ENCODE measurements at places on chromosomes 6 and 20.
A peak's percentile ranks its signal among the peaks of the same experiment; 100 is the strongest.

DNA sequence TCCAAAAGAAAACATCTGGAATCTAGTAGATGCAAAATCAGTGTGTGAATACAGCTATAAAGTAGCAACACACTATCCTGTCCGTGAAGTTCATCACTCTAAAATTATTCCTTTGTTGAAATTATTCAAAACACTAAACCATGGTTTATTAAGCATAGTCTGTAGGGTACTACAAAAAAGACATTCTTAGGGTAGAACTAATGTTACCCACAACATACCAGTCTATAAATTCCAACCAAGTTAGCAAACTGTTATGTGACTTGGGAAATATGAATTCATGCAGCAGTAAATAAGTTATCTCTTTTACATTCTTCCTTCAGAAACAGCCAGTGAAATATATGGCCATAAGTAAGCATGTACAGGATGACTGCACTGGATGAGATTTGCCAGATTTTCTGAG lies 580.3 kb upstream of the ADGRB3 start:
- DNase-seq: no peak

DNA sequence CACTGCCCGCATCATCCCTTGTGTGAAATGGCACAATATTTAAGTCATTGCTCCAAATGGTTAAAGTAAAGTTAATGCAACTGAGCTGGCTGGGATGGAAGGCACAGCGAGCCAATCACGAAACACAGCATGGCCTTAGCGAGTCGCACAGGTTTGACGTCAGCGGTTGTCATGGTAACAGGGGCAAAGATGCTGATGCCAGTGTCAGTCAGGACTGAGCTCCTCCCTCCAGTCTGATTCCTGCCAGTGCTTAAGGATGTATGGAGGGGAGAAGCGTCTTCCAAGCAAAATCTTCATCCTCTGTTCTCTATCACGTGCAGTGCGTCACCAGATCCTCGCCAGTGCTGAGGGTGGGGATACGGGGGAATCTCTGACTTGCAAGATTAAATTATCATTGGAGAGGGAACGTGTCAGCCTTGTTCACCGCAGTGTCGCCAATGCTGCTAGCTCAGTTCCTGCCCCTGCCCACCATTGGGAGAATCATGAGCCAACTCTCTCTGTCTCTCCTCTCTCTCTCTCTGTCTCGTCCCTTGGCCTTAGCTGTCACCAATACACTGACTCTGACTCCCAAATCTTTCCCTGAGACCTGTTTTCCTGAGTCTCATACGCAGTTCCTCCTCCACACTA lies 24.5 kb downstream of the TSPYL4 start:
- no peak for DNase-seq

DNA sequence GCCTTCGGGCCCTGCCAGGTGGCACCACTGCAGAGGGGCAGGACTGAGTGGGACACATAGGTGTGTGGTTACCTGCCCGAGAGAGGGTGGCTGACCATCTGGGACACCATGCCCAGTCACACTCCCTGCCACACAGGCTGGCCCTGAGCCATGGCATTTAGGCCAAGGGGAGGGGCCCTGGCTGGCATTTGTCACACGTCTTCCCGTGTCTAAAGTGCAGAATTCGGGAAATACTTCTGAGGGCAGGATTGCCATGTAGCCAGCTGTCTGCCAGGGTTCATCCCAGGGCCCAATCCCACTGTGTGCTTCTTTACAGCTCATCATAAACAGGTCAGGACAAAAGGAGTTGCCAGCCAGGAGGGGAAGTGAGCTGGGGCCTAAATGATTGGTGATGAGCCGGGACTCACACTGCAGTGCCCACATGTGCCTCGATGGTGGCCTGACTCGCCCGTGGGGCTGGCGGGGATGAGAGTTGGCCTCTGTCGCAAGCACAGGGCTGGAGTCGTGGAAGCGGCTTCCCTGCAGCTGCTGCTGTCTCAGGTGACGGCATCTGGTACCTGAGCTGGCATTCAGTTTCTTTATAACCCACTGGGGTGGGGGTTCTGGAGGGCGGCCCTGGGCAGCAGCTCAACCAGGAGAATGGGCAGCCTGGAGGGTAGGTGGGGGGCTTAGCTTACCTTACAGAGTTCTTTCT lies 5.9 kb upstream of the UNC93A start:
- DNase-seq: no peak

DNA sequence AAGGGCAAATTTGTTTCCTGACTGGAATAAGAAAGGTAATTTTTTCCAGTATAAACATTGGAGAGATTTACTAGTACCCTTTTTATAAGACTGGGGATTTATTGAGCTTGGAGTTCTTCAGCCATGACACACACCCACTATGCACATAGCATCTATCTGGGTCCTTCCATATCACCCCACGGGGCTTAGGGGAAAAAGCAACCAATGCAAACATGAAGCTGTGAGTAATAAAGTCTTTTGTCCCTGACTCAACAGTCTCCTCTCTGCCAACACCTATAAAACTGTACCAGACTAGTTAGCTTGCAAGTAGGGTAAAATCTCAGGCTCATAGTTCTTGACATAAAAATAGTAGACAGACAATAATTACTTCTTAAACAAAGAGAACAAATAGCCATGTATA lies 23.4 kb downstream of the COL21A1 start:
- DNase-seq: no peak

GRCh38 chr6:164315376-164315775 lies 900.9 kb downstream of the QKI start:
- no peak for DNase-seq

DNA sequence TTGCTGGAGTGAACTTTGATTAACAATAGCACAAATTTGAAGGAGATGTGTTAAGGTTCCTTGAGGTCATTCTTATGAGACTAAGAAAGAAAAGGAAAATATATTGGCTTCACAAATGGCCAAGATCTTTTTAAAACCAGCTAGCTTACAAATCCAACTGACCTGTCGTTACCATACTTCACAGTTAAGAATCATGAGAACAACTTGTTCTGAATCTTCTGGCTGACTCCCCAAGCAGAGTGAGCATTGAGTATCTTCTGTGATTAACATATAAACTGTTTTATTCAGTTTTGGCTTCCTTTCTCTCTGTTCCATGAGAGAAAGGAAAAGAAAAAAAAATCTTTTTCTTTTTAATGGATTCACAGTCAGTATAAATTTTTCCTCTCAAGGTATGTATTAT lies 277.1 kb downstream of the KHDC1L start:
- DNase-seq: no peak

DNA sequence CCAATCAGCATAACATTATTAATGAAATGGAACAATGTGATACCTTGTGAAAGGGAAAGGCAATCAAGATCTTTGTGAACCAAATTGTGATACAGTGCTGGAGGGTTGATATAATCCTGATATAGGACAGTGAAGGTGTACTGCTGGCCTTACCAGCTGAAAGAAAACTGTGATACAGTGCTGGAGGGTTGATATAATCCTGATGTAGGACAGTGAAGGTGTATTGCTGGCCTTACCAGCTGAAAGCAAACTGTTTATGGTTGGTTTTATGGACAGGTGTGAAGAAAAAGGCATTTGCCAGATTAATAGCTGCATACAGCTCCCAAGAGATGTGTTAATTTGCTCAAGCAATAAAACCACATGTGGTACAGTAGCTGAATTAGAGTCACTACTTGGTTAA lies 73.9 kb downstream of the MRAP2 start:
- DNase-seq: no peak

- DNase-seq: no peak
Observed at GRCh38 chr6:45387236-45387635, 9.5 kb upstream of the SUPT3H start.

- no peak for DNase-seq
Observed at GRCh38 chr6:43904311-43905123, 134.5 kb downstream of the VEGFA start.

DNA sequence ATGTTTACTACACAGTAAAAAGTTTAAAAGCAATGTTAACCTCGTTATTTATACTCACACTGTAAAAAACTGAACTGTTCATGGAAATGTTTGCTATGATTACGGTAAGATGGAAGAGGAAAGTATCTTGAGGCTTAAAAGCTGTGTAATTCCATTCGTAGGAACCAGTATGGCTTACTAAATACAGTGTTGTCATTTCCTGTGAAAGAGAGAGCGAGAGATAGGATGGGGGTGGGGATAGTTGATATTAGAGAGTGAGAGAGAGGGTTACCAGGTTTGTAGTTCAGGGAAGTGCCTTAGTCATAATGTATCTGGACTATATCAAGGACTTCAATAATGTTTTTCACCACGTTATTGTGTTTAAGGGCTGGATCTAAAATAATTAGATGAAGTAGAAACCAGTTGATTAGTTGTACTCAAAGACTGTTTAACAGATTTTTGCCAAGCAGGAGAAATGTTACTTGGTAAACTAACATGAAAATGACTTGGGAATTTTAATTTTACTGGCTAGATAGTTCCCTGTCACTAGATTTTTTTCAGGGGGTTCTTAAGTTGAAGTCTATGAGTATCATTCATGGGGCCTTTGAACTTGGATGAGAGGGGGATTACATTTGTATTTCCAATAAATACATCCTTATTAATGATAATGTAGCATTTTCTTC lies 30.4 kb downstream of the AFDN start:
- no peak for DNase-seq

DNA sequence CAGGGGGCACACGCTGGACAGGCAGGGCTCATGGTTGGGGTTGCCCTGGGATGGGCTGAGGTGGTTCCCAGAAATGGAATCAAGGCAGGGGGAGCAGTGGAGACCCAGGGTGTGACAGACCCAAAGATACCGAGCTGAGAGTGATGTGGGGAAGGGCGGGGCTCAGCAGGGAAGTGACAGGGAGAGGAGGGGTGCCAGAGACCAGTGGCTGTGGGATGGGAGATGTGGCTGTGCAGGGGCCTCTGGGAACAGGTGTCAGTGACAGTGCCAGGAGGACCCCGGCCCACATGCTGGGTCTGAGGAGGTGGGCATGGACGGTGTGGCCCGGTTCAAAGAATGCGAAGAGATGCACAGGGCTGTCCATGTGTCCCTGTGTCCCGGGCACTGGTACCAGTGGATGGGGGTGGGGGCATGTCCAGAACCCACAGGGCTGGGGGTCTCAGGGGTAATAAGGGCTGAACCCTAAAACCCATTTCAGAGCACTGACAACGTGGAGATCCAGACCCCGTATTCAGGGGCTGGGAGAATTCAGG lies 1.0 kb downstream of the CABLES2 start:
- DNase-seq: no peak

- DNase-seq: no peak
Observed at GRCh38 chr6:13030396-13030795, 297.9 kb downstream of the TBC1D7 start.

DNA sequence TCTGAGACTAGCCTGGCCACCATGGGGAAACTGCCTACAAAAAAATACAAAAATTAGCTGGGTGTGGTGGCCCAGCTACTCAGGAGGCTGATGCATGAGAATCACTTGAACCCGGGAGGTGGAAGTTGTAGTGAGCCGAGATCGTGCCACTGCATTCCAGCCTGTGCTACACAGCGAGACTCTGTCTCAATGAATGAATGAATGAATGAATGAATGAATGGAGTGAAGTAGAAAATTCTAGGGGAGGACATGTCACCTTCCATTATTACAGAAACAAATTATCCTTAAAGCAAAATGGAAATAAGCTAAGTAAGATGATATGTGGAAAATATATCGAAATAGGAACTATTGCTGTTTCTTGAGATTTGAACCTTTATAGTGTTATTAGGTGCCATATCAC lies 2.9 kb upstream of the PNISR start:
- no peak for DNase-seq

DNA sequence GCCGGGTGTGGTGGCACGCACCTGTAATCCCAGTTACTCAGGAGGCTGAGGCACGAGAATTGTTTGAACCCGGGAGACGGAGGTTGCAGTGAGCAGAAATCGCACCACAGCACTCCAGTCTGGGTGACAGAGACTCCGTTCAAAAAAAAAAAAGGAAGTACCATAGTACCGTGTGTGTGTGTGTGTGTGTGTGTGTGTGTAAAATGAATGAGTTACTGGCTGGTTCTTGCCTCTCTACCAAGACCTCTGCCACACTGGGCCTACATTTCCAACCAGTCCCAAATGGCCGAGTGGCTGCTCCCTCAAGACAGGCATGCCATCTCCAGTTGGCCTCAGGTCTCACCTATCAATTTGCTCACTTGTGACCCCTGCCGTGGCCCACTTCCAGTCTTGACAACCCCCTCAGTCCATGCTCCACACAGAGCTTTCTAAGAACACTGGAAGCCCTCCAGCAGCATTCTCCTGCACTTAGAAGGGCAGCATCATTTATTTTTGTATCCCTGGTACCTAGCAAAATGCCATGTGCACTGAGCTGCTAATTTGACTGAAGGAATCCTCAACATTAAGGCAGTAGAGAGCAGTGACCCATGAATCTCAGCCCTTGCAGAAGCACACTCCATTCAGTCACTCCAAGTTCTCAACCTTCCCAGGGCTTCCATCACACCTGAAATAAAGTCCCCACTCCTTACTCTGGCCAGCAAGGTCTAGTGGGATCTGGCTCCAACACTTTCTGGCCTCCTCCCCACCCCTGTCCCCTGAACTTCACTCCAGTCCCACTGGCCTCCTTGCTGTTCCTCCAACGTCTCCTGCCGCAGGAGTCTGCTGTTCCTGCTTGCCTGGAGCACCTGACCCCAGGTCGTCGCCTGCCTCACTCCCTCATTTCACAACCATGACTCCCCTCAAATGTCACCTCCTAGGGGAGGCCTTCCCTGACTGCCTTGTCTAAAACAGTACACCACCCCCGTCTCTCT lies 29.9 kb downstream of the COX4I2 start:
- DNase-seq: no peak

DNA sequence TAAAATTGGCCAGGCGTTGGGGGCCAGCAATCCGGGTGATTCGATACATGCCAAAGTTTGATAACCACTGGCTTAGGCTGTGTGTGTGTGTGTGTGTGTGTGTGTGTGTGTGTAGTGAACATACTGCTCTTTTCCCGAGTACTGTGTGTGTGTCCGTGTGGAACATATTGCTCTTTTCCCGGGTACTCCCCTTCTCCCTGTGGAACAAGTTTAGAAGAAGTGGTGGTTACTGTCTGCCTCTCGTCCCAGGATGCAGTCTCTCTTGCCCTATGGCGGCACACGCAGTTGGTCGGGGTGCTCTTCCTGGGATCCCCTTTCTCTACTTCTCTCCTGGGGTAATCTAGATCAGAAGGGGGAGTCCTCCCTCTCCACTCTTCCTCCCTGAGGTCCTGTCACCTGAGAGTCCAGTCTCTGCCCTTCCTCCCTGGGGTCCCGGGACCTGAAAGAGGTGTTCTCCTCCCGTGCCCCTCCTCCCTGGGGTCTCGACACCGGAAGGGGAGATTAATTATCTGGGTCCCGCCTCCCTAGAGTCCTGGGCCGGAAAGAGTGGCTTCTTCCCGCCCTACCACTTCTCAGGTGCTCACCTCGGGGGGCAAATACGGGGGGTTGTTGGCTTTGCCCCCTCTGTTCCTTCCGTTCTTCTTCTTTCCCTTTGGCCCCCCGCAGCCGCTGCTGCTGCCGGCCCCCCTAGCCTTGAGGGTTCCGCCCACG lies 516 bp downstream of the GTPBP2 start:
- peak; percentile 67 for DNase-seq

DNA sequence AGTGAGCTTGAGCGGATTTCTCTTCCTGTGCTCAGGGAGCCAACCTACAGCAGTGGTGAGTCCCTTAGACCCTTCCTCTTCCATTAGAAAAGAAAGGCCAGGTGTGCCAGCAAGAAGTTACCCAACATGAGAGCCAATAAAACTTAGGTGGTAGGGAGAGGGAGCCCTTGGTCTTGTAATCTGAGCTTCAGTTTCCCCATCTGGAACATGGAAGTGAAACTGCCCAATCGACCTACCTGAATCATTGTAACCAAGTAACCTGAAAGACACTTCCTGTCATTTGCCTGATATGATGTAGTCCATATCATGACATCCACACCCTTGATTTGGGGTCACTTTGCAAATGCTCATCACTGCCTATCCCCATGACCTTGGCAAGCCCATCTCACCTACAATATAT lies 66.4 kb downstream of the MDGA1 start:
- no peak for DNase-seq

GRCh38 chr6:43798688-43799444 lies 28.9 kb downstream of the VEGFA start:
- no peak for DNase-seq

Measured in NCI-H345 (cell line).